ENCODE measurements at places on chromosomes 2 and 18. TPM values are rescaled to one million over a fixed set of nuclear protein-coding genes. Genes with fewer than 3 reads are reported as not detected.

GRCh38 chr2:147173798-147174197, 671.0 kb upstream of the ACVR2A start:
- DNase-seq: no peak

DNA sequence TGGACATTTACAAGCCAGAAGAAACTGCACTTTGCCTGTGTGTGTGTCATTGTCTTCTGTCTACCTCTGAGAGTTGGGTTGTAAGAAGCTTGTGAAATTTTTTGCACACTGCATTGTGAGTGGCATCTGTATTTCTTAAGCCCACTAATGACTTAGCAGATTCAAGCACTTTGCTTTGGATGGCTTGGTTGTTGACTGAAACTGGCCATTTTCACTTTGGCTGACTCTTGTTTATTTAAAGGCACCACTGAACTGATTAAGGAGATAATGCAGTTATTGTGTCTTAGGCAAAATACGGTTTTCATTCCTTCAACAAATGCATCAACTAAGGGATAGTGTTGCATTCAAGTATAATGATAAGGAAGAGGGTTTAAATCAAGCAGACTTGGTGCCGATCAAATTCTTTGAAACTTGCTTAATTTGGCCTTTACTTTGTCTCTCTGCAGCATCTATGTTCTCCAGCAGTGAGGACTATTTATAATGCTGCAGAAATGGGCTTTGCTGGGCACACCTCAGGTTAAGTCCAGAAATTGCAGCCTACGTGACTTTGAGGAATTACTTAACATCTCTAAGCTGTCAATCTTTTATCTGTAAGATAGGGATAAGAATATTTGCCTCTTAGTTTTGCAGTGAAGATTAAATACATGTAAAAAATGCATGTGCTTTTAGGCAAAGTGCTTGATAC, 142.0 kb downstream of the CCDC85A start:
- no peak for DNase-seq

- no peak for DNase-seq
Observed at GRCh38 chr18:60471652-60472051, 99.1 kb upstream of the MC4R start.

DNA sequence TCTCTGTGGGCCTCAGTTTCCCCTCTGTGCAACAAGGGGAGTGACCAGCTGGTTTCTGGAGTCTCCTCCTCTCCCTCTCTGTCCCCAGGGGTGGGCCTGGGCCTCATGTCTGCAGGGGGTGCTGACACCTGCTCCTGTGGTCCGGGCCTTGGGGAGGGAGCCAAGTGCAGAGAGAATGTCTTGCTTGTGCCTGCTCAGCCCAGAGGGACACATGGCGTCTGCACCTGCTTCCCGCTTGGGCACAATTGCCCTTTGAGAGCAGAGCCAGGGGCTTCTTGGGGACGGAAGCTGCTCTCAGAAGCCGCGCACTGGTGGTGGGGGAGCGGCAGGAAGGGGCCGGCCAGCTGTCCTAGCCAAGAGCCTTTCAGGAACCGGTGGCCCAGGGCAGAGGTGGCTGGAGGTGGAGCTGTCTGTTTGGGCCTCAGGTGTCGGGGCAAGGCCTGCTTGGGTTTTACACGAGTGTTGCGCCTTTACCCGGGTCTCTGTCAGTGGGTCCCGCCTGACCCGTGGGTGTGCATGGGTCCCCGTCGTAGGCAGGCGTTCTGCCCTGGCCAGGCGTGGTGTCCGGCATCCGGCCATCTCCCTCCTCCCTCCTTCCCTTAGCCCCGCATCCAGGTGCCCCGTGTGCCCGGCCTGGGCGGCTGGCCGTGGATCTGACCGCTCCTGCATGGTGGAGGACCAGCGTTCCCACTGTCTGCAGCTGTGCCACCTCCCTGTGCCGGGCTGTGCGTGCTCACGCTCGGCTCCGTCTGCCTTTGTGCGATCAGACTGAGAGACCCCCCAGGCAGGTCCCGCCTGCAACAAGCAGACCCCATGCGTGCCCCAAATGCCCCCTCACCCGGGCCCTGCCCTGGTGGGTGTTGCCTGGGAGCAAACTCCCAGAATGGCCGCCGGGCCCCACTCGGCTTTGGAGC, 4.0 kb downstream of the NEU4 start:
- no peak for DNase-seq

DNA sequence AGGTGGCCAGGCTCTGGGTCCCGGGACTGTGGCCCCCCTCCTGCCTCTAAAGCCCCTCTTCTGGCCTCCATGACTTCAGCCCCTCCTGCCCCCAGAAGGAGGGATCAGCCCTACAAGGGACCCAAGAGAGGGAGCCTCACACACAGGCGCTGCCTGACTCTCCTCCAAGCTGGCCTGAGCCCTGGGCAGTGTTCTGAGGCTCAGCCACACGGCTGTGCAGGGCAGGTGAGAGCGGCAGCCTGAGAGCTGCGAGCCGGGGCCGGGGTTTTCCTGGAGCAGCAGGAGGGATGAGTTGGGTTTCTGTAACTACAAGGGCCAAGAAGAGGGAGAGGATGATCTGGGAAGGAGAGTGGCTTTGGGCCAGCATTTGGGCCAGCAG, 70.1 kb downstream of the HPCAL1 start:
- no peak for DNase-seq

Gene NPPC
- not detected for total RNA-seq

Gene TOGARAM2
- total RNA-seq: 1.1 TPM

Gene FTCDNL1
- total RNA-seq: 2.9 TPM

Gene EFR3B
- 0.63 TPM for total RNA-seq

Gene ACTR1B
- total RNA-seq: 52.0 TPM

Gene RAMP1
- 50.8 TPM for total RNA-seq
